ENCODE measurements at places on chromosomes 6 and 20.

DNA sequence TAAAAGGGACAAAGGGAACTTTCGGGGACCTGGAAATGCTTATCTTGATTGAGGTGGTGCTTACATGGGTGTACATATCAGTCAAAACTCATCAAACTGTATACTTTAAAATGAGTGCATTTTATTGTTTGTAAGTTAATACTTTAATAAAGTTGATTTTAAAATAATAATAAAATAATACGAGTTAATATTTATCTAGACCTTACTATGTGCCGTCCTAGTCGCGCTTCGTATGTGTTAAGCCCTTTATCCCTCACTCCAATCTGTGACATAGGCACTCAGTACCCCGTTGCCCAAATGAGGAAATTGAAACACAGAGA, 47.5 kb downstream of the PDYN start:
- no peak for DNase-seq

DNA sequence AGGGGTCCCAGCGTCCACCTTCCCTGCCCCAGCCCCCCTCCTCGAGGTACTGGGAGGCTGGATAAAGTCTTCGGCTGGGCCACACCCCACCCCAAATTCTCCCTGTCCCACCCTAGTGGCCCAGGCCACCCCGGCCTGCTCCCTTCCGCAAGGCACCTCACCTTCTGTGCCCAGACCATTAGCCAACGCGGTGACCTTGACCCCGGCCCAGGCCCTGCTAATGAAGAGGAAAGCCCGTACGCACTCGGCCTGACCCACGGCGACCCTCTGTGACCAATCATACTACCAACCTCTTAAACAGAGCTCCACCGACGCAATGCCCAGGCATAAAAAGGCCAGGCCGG, 182 bp upstream of the OXT start:
- DNase-seq, result no peak

DNA sequence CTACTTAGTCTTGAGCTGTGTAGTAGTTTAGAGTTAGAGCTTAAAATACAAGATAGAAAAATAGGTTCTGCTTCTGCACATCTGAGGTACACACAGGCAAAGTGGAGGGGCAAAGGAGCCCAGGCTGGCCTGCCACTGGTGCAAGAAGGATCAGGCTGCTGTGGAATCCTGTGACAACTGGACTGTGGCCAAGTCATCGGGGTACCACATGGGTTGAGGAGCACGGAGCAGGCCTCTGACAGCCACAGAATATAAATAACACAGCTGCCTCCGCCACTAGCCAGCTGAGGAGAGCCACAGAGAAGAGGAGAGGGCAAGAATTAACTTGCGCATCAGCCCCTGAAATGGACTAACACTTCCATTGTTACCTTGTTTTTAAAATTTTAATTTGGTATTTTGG, 206.0 kb upstream of the MARCKS start:
- no peak for DNase-seq

DNA sequence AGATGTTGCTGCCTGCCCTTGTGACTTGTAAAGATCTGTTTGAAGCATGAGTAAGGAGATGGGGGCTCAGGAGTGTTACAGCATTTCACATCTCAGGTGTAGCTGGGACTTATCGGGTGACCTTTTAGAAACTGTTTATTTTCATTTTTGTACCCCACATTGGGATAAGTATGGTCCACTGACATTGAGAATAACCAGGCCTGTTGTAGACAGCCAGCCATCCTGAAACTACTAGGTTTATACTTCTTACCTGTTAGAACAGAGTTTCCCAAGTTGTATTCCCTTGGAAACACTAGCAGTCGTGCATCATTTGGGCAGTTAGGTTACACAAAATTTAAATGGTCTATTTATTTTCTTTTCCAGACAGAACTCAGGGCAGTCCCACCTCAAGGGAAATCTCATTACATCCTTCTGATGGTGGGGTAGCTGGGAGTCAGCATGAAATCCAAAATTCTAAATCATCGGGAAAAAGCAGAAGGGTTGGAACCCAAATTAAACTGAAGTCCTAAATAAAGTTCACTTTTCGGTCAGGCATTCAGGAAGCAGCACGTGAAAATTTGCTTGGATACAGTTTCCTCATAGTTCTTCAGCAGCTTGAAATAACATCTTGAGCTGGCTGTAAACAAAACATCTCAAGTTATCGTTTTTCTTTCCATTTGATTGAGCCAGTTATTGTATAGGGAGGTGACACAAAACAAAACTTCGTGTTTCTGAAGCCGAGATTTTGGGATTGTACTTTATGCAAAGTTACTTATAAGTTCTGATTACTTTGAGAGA, 30.5 kb downstream of the FOXO3 start:
- DNase-seq, result no peak

GRCh38 chr20:831251-831650, 2.3 kb upstream of the FAM110A start:
- DNase-seq, result no peak

- peak; percentile 53 for DNase-seq
Observed at GRCh38 chr6:70371454-70372105, 41.7 kb upstream of the FAM135A start.

GRCh38 chr6:144248476-144249301, 36.4 kb upstream of the UTRN start:
- peak; percentile 65 for DNase-seq

GRCh38 chr20:44916586-44916985, 6.7 kb downstream of the PABPC1L start:
- no peak for DNase-seq

DNA sequence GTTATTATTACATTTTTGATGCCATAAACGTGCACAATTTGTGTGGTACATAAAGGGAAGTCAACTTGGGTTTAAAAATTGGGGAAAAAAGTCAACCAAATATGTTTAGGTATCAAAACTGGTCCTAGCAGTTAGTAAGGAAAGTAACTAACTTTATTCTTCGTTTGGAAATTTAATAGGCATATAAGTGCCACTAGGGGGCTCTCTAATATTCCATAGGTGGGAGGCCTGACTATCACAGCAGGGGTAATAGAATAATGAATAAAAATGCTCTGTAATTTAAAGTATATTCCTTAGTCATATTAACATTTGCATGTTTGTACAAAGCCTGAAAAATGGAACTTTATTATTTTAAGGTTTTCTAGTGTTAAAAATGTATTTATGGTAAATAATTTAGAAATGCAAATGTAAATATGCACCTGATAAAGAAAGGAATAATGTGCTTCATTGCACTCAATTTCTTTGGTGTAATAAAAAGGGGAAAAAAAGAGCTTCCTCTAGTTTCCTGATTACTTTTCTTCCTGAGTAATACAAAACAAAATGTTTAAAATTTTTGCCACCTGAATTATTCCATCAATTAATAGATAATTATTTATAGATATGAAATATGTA, 125.7 kb upstream of the HDAC2 start:
- DNase-seq, result no peak

GRCh38 chr6:4268171-4268570, 132.8 kb upstream of the ECI2 start:
- DNase-seq, result no peak

GRCh38 chr6:77124604-77125003, 338.7 kb downstream of the HTR1B start:
- no peak for DNase-seq

GRCh38 chr20:31819083-31819784, at the start of gene MYLK2:
Gene MYLK2 (plus strand): TSS chr20:31819356. CDS start chr20:31819581, 225 bp downstream.
- DNase-seq, result no peak

- DNase-seq, result no peak
Observed at GRCh38 chr20:8876366-8876765, 192.5 kb upstream of the PLCB4 start.

GRCh38 chr6:24662236-24662635, 4.5 kb downstream of the TDP2 start:
- DNase-seq, result no peak

DNA sequence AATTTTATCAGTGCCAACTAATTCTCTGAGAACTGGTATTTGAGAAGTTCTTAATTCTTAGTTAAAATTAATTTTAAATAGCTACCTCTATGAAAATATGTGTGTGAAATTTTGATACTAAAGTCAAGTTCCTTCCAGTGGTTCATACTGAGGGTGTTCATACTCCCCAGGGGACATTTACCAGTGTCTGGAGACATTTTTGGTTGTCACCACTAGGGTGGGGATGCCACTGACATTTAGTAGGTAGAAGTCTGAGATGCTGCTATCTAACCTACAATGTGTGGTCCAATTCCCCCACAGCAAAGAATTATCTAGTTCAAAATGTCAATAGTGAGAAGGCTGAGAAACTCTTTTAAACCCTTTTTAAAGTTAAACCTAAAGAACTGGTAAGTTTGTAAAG, 463.8 kb downstream of the ADGRB3 start:
- no peak for DNase-seq

DNA sequence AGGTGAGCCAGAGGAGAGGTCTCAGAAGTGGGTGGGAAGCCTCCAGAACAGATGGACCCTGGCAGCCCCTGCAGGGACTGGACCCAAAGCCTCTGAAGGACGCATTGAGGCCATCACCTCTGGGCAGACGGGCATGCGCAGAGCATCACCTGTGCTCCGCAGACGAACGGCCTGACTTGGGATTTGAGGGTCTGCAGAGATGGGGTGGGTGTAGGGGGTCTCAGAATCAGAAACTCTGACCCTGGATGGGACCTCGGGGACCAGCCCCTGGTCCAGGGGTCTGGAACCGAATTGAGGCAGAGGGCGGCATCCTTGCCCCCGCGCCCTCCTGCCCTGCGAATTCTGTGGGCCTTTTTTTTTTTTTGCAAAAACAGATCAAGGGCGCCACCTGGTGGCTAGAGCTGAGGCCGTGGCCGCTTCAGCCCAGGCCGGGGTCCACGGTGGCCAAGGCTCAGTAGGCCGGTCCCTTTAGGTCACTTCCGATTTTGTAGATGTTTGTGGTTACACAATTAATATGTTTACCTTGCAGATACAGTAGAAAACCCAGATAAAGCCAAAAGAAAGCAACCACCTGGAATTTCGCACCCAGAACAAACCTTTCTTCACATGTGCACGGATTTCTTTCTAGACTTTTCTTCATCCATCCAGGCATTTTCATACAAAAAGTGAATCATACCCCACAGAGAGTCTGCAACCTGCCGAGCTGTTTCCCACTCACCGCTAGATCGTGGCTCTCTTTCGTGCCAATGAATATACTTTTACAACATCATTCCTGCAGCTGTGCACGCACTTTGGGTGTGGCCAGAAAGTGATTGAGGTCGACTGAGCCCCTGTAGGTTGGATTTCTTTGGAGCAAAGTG, 25.9 kb downstream of the ZBP1 start:
- no peak for DNase-seq
